Stimulated activated CD4-positive, alpha-beta T cell treated with anti-CD3 and anti-CD28 coated beads, Interleukin-1b, Interleukin-23, amount 100 ng/mL, for 1 hour (primary cell): ENCODE measurements at places on chromosomes 2 and 18.

GRCh38 chr2:111111101-111111755, 9.5 kb upstream of the BCL2L11 start:
- no peak for DNase-seq

- no peak for DNase-seq
Observed at GRCh38 chr2:37781028-37781427, 109.6 kb upstream of the CDC42EP3 start.

DNA sequence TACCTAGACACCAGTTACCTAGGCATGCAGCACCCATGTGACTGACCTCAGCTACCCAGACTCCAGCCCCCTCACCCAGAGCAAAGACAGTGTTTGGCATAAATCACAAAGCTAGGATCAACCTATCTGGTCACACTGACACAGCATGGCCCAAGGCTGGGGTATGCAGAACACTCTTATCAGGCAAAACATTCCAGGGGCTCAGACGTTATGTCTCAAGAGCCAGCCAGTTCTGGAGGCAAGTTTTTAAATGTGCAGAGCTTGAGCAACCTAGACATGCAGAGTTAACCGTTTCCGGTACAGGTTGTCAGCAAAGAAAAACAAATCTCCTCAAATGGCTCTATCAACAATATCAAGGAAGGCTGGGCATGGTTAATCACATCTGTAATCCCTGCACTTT, 92.8 kb downstream of the AP1S3 start:
- DNase-seq: no peak

- DNase-seq: no peak
Observed at GRCh38 chr2:160973991-160974390, 186.2 kb upstream of the TANK start.

GRCh38 chr2:8754106-8754776, 72.4 kb downstream of the ID2 start:
- DNase-seq: no peak

DNA sequence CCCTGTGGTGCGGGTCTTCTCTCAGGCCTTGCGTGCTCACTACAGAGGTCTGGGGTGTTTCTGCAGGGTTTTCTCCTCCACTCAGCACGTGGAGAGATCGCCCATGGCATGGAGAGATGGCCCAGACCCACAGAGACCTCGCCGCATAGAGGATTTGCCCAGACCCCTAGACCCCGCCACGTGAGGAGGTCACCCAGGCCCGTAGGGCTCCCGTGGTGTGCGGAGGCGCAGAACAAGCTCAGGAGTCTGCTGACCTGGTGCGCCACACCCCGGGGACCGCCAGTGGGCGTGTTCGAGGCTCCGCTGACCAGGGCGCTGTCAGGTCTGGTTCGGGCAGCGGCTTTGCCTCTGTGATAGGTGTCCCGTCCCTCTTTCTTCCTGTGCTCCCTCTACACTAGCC, 64.5 kb downstream of the ADI1 start:
- DNase-seq: no peak

- DNase-seq: no peak
Observed at GRCh38 chr2:136363470-136363869, 245.5 kb upstream of the CXCR4 start.

GRCh38 chr2:205673312-205673711, 9.0 kb upstream of the NRP2 start:
- no peak for DNase-seq

- DNase-seq: no peak
Observed at GRCh38 chr2:105413206-105413605, 14.4 kb upstream of the FHL2 start.
